Renal pelvis (tissue), 12 donors: ENCODE measurements at places on chromosomes 2 and 18. TPM values are rescaled to one million over a fixed set of nuclear protein-coding genes. Genes with fewer than 3 reads are reported as not detected.

- DNase-seq, result no peak
Measured at GRCh38 chr2:196309691-196310090, 138.3 kb upstream of the STK17B start.

The C2orf66 gene
- 0.31 TPM for polyA plus RNA-seq

DNA sequence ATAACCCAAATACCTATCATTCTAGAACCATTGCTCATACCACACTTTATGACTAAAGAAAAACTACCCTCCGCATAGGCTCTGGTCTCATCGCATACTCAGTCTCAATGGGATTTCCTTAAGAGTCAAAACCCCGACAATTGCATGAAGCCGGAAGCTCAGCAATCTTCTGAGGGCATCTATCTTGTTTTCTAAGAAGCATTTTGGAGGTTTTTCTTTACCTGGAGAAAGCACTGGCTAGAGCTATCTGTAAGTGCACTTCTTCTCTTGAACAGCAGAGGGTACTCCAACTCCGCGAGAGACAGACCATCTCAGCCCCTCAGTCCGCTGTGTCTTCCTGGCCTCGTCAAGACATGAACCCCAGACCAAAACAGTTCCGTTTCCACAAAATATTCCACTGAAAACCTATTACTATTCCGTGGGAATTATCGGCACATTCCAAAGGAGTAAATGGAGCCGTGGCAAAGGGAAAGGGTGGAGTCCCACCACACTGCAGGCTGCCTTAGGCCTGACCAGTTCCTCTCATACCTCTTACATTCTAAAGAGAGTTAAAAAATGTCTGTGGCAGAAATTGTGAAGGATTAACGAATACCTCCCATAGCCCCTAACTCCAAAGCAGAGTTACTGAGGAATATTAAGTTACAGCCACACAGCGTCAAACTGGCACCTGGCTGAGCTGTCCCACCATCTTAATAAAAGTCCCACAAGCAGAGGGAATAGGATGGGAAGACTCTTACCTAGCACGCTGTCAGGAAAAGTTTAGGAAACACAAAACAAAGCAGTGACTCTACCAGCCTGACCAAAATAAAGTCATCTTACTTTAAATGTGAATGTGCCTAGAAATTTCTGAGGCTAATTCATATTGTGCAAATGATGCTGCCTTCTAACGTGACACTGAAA is 325.6 kb upstream of the VRK2 start:
- DNase-seq, result peak; percentile 34

- DNase-seq, result no peak
Measured at GRCh38 chr18:45657357-45658335, 42.4 kb downstream of the SLC14A2 start.
